Progenitor cell of endocrine pancreas (in vitro differentiated cells): ENCODE measurements at places on chromosomes 4 and X.

DNA sequence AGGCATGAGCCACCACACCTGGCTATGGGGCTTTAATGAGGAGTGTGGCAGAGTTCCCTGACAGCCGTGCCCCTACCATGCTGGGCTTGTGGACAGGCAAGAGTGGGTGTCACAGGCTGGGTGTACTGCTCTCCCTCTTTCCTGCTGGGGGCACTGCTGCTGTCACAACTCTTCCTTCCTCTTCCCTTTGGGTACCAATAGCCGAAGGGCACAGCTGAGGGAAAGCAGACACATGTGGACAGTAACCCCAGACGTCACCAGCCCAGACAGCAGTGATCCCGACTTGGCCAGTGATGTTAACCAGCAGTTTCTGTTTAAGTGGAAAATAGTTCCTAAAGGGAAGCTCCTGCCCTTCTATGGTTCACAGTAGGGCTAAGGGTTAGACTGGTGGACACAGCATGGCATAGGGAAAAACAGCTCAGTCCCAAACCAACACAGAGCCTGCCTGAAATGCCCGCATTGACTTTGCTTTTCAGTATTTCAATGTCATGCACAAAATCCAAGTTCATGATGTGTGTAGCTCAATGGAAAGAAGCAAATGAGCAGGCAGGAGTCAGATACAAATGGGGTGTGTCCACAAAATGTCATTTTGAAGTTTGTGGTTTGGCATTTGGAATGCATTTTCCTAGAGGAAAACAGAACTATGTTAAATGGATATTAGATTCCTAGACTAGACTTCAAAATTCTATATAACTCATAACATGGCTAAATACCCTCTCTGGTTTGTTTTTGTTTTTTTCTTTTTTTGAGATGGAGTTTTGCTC, 24.9 kb upstream of the DDX3X start:
- DNase-seq: no peak

DNA sequence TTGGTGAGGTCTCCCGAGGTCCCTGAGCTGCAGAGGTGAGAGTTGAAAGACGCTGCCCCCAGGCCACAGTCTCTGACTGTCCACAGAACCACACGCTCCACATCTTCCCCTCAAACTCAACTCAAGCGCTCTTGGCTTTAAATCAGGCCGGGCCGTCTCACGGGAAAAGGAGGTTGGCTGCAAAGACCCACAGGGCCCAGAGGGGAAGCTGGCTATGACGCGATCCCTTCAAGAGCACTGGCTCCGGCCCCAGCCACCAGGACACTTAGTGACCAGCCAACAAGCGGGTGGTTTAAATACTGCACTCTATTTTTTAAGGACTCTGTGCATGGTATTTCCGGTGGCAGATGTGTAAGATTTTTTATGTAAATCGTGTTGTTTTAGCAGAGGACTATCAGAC, 19.9 kb downstream of the LRPAP1 start:
- DNase-seq: no peak

GRCh38 chr4:10051517-10052135, 30.3 kb upstream of the SLC2A9 start:
- DNase-seq: no peak

DNA sequence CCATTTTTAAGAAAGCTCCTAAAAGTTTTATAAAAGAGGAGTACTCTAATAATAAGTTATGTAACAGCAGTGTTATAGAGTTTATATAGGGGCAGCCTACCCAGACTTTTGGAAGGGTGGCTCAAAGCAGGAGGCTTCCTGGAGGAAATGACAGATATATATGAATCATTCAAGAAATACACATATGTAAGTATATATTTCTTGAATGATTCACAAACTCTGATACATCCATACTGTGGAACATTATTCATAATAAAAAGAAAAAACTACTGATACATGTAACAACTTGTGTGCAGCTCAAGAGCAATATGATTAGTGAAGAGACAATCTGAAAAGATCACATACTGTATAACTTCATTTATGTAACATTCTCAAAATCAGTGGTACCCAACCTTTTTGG, 166.2 kb downstream of the WDFY3 start:
- DNase-seq: no peak

- no peak for DNase-seq
These were observed 5.1 kb upstream of the PRDX4 start for GRCh38 chrX:23662187-23662586.

GRCh38 chr4:14095831-14096230, 468.3 kb upstream of the BOD1L1 start:
- DNase-seq: no peak

DNA sequence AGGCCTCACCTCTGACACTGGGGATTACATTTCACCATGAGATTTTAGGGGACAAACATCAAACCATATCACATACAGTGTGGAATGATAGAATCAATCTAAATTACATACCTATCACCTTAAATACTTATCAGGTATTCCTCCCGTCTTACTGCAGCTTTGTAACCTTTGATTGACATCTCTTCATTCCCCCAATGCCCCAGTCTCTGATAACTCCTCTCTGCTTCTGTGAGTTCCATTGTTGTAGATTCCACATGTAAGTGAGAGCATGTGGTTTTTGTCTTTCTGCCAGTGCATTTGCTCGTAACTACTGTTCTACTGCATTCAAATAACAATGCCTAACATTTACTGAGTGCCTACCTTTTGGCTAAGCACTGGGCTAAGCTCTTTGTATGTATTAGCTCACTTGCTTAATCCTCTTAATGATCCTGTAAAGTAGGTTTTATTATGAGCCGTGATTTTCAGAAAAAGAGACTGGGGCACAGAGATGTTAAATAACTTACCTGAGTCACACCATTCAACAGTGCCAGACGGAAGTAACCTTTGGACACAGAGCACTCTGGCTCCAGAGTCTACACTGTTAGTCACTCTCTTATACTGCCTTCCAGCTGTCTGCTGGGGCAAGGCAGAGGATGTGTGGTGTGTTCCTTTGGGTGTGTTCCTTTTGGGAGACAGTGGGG, 63.7 kb upstream of the ESX1 start:
- DNase-seq: no peak
